ENCODE measurements at places on chromosomes 12 and 14. TPM values are rescaled to one million over a fixed set of nuclear protein-coding genes. Genes with fewer than 3 reads are reported as not detected.
A peak's percentile ranks its signal among the peaks of the same experiment; 100 is the strongest.

Gene ANKRD33
- polyA plus RNA-seq, result not detected

Gene KRT81
- not detected for polyA plus RNA-seq

DNA sequence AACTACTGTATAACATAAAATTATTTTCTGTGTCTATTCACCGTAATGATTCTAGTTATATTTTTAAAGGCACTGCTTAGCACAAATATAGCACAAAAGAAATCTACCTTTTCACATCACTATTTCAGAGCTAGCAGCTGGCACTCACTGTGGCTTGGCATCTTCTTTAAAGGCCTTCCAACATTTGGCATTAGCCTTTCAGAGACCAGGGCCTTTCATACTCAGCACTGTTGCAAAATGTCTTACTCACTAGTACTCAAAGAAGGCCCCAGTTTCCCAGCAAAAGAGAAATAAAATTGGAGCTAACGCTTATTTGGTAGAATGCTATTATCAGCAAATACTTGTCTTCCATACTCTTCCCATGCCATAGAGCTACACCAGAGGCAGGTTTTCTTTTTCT, 238.4 kb downstream of the MED13L start:
- no peak for DNase-seq

- DNase-seq, result peak; percentile 53
These were observed 28.0 kb upstream of the ADIPOR2 start for GRCh38 chr12:1662761-1663439.

Data from left lung (tissue), 14 donors.